ENCODE measurements at places on chromosomes 11 and 22. TPM values are rescaled to one million over a fixed set of nuclear protein-coding genes. Genes with fewer than 3 reads are reported as not detected.

DNA sequence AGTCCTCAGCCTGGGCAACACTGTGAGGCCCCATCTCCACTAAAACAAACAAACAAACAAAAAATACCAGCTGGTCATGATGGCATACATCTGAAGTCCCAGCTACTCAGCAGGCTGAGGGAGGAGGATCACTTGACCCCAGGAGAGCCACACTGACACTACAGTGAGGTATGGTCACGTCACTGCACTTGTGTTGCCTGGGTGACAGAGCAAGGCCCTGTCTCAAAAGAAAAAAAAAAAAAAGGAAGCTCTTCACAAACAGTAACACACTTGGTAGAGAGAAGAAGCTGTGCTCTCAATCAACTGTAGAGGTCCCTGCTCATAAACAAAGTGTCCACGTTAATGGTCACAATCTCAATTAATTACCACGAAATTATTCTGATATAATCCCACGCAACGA lies 401.6 kb upstream of the CCDC90B start:
- no peaks in the 10 kb centered on the region for H3K36me3 ChIP-seq
- H3K4me3 ChIP-seq: no peak overlapping the region
- DNase-seq: no peak
- no peak overlapping the region for H3K27ac ChIP-seq
- no peaks in the 10 kb centered on the region for H3K27me3 ChIP-seq
- H3K4me1 ChIP-seq: peaks cover 49% of the 10 kb centered on the region

DNA sequence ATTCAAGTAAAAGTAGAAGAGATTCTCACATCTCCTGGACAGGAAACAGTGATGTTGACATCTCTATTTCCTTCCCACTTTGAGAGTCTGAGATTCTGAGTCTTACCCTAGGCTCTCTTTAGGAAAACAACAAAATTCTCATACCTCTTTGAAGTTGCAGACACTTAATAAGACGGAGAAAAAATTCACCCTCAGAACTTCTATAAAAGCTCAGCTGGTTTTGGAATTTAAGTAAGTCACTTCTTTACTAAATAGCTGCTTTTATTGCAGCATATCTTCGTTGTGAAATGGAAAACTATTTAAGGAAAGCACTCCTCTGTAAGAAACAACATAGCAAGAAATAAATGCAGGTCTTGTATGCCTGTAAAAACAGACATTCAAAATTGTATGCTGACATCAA lies 79.1 kb downstream of the MSANTD4 start:
- H3K36me3 ChIP-seq: no peaks in the 10 kb centered on the region
- no peaks in the 10 kb centered on the region for H3K27me3 ChIP-seq
- DNase-seq: no peak
- H3K27ac ChIP-seq: no peak overlapping the region
- H3K4me3 ChIP-seq: no peak overlapping the region

Gene OR5B21
- total RNA-seq: not detected

- H3K4me1 ChIP-seq: no peaks in the 10 kb centered on the region
- no peaks in the 10 kb centered on the region for H3K36me3 ChIP-seq
- no peak overlapping the region for H3K27ac ChIP-seq
- no peaks in the 10 kb centered on the region for H3K27me3 ChIP-seq
These were observed 14.3 kb downstream of the CD5 start for GRCh38 chr11:61116426-61117167.

DNA sequence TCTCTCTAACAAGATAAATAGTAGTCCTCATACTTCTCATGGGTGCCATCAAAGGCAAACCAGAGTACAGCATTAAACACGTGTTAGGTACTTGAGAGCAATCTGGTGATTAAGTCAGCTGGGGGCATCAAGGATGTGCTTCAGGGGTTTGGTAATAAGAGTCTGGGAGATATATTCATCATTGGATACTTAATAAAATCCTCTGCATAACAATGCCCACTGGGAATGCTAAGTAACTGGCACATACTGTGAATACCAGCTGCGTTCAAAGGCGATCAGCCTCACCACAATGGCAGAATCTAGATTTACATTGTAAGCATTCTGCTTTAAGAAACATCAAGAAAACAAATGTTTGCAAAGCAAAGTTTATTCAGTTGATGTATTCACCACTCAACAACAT lies 268.6 kb upstream of the PITPNB start:
- H3K4me3 ChIP-seq: no peak overlapping the region
- DNase-seq: no peak
- H3K36me3 ChIP-seq: no peaks in the 10 kb centered on the region
- no peaks in the 10 kb centered on the region for H3K27me3 ChIP-seq
- no peak overlapping the region for H3K27ac ChIP-seq
- no peaks in the 10 kb centered on the region for H3K4me1 ChIP-seq

DNA sequence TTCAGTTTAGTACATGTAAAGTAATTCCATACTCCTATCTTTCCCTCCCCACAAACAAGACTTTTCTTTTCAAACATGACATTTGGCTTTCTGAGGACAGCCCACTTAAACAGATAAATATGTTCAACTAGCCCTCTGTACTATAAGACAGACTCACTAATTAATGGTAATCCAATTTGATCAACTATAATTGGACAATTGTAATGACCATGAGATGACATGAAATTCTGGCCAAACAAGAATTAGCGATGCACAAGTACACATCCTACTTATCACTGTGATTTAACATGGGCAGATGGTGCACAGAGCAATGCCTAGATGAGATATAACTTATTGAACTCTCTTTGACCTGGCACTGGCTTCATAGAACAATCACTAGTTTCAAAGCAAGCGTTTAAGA lies 1033.7 kb upstream of the CCDC90B start:
- H3K27ac ChIP-seq: no peak overlapping the region
- no peak overlapping the region for H3K4me3 ChIP-seq
- no peaks in the 10 kb centered on the region for H3K27me3 ChIP-seq
- no peaks in the 10 kb centered on the region for H3K4me1 ChIP-seq
- no peaks in the 10 kb centered on the region for H3K36me3 ChIP-seq
- DNase-seq: no peak

Gene FTH1
- total RNA-seq: 1,565 TPM

GRCh38 chr11:72294616-72295395 lies 50.8 kb upstream of the PHOX2A start:
- DNase-seq: no peak
- peak overlapping the region; percentile 21 for H3K27ac ChIP-seq
- H3K27me3 ChIP-seq: no peaks in the 10 kb centered on the region
- no peaks in the 10 kb centered on the region for H3K36me3 ChIP-seq
- no peaks in the 10 kb centered on the region for H3K4me1 ChIP-seq

DNA sequence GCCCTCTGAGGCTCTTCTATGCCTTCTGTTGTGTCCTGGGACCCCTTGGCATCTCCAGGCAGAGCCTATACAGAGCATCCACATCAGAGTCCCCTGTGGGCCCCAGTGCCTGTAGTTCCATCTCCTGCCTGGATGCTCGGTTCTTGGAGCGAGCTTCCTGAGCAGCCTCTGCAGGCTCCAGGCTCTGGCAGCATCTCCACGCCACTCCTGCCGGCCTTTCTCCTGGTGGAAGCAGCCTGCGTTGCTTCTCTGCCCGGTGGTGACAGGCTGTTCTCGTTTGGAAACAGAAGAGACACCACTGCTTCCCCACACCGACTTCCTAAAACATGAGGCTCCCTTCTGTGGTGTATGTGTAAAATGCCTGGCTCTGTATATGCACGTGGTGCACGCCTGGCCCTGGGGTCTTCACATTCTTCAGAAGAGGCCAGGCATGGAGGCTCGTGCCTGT lies 52.8 kb downstream of the BCR start:
- no peaks in the 10 kb centered on the region for H3K4me1 ChIP-seq
- no peak overlapping the region for H3K27ac ChIP-seq
- H3K36me3 ChIP-seq: peaks cover 3% of the 10 kb centered on the region
- H3K4me3 ChIP-seq: no peak overlapping the region
- no peaks in the 10 kb centered on the region for H3K27me3 ChIP-seq
- no peak for DNase-seq

Gene SERPING1
- 3.2 TPM for total RNA-seq

Gene OR2AG1
- total RNA-seq: not detected

DNA sequence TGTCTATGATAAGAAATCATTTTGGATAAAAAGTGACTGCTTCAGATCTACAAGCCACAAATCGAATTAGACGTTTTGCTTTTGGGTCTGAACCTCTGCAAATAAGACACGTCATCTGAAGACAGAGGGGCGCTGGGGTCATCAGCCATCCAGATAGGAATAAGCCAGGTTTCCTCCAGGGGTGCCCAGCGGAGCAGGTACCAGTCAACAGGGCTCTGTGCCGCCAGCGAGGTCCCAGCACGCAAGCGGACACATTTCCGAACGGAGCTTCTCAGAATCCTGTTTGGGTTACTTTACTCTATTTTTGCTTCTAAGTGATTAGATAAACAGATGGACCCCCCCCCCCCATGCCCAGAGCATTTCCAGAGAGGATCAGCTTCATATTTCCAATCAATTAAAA lies 873.8 kb downstream of the BRD1 start:
- DNase-seq: no peak
- no peak overlapping the region for H3K27ac ChIP-seq
- H3K4me3 ChIP-seq: no peak overlapping the region
- H3K36me3 ChIP-seq: no peaks in the 10 kb centered on the region

DNA sequence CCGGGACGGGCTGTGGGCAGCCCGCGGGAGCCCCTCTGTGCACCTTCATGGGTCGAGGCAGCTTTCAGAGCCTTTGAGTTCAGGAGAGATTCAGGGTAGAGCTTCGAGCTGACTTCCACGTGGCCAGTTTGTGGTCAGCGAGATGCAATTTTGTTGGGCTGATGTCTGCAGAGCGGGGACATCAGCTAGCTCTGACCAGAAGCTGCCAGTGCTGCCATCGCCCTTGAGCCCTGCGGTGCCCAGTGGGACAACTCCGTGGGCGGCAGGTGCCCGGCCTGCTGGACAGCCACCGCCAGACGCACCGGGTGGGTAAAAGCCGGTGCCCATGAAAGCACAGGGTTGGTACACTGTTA lies 719 bp downstream of the TALDO1 start:
- no peaks in the 10 kb centered on the region for H3K27me3 ChIP-seq
- H3K4me1 ChIP-seq: peaks cover 27% of the 10 kb centered on the region
- DNase-seq: no peak

Gene MPZL3
- total RNA-seq: 29.6 TPM

DNA sequence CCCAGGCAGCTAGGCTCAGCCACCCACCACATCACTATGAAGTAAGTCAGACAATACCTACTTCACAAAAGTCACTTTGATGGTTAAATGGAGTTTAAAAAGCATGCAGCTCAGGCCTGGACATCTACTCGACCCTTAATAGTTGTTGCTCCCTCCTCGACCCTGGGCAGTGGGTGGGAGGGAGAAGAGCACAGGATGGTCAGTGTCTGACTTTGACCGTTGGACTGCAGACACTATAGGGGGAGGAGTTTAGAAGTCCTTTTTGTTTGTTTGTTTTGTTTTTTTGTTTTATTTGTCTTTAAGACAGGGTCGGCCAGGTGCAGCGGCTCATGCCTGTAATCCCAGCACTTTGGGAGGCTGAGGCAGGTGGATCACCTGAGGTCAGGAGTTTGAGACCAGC lies 38.6 kb upstream of the XBP1 start:
- no peaks in the 10 kb centered on the region for H3K36me3 ChIP-seq
- no peak for DNase-seq
- H3K27ac ChIP-seq: no peak overlapping the region

- no peak overlapping the region for H3K27ac ChIP-seq
- no peak for DNase-seq
- no peak overlapping the region for H3K4me3 ChIP-seq
- no peaks in the 10 kb centered on the region for H3K4me1 ChIP-seq
These were observed 77.3 kb downstream of the ZBTB44 start for GRCh38 chr11:130237282-130238006.

GRCh38 chr11:65880844-65881421 lies 1.3 kb downstream of the CTSW start:
- H3K27me3 ChIP-seq: no peaks in the 10 kb centered on the region
- no peak overlapping the region for H3K27ac ChIP-seq
- no peak overlapping the region for H3K4me3 ChIP-seq
- H3K4me1 ChIP-seq: peaks cover 4% of the 10 kb centered on the region
